ENCODE measurements at places on chromosomes 1 and 21.

GRCh38 chr1:87466621-87467020 is 137.9 kb downstream of the LMO4 start:
- no peak for DNase-seq

DNA sequence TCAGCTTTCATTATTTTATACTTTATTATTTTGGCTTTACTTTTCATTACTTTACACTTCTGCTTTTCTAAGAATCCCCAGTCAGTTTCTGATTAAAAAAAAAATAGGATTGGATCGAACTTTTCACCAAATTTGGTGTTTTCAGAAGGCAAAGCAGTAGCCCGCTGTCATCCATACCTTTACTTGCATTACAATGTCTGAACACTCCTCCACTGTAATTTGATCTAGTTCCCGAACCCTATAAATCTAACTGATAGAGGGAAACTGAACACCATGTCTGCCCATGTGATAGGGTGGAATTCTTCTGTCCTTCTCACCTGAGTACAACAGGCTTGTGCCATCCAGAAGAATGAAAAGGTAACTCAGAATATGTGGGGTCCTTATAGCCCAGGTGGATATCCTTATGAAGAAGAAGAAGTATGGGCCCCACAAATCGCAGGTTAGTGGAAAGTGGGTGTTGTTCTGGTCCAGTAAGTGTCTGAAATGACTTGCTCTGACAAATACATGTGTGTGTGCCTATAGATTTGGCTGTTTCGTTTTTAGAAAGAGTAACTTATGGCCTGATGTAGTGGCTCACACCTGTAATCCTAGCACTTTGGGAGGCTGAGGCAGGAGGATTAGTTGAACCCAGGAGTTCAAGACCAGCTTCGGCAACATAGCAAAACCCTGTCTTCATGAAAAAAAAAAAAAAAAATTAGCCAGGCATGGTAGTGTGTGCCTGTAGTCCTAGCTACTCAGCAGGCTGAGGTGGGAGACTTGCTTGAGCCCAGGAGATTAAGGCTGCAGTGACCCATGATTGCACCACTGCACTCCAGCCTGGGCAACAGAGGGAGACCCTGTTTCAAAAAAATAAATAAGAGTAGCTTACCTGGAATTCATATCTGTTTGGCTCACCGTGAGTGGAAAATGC is 26.6 kb upstream of the CDC14A start:
- DNase-seq: no peak

GRCh38 chr1:18795002-18795689 is 64.3 kb downstream of the TAS1R2 start:
- DNase-seq: no peak

- no peak for DNase-seq
These were observed 54.4 kb downstream of the NR5A2 start for GRCh38 chr1:200081969-200082245.

- DNase-seq: no peak
These were observed 615.4 kb downstream of the KIF26B start for GRCh38 chr1:245770156-245770555.

DNA sequence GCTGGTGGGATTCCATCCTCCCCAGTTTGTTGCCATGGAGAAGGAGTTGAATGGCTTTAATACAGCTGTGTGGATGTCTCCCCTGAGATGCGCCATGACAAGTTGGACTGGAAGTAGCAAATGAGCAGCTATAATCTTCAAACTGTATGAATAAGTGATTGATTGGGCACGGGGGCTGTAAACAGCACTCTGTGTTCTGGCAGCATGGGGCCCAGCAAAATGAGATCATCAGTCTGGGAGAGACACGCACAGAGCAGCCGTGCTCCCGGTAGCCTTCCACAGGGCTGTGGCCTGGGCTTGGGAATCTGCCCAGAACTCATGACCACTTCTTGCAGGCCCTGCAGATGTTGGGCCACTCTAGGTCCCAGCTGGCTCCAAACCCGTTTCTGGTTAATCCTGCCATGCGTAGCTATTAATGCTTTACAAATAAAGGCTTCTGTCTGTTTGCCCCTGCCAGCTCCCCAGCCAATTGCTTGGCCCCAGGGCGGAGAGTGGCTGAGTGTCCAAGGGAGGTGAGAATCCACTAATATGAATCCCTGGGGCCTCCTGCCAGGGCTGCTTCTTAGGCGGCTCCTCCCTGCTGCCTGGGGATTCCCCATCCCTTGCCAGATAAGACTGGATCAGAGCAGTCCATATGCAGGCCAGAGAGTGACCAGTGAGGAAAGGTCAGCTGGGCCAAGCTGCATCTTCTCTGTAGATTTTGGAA is 642.9 kb downstream of the AJAP1 start:
- DNase-seq: no peak

DNA sequence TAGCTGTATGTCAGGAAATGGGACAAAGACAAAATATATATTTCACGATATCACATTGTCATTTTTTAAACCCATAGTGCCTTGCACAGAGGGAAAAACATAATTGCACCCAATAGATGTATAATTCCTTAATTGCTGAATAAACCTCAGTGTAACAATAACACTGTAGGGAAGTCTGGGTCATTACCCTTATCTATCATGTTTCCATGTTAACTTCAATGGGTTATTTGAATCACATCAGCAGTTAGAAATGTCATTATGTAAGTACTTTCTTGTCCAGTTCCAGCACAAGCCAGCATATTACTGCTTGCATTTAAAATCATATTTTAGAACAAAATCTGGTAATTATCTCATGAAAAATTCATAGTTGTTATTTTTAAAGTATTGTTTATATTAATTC is 222.7 kb downstream of the HMCN1 start:
- no peak for DNase-seq

GRCh38 chr1:174322202-174322862 is 125.4 kb upstream of the GPR52 start:
- no peak for DNase-seq

- no peak for DNase-seq
These were observed 6.3 kb upstream of the SRRM1 start for GRCh38 chr1:24636661-24637357.

GRCh38 chr1:117013309-117013858 is 11.8 kb downstream of the CD101 start:
- no peak for DNase-seq

DNA sequence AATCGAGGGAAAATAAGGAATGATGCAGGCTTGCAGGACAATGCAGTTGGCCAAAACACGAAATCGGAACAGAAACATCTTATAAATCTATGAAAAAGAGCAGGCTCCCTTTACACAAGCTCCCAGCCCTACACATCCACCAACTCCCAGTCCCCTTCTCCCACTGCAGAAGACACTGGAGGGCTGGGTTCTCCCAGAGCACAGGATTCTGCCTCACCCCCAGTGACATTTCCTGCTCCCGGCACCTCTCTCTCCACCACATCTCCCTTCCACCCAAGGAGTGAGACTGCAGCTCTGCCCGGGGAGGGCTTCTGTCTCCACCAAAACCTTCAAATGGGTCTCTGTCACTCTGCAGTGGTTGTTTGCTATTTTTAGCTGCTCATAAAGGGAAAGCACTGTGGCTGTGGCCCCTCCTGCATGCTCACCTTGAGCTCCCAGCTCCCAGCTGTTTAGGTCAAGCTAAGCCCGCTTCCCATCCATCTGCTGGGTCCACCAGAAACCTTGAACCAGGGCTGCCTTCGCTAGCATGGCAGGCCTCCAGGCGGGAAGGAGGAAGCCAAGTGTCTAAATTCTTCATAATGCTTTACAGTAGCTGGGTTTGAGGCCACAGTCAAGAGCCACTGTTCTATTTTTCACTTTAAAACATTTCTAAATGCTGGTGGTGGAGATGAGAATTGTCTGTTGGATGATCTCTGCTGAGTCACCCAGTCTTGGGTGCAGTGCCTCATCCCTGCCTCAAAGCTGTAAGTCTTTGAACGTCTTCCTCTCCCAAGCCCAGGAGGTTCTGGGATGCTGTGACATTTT is 3.3 kb upstream of the C2CD2 start:
- DNase-seq: no peak

- DNase-seq: no peak
These were observed 21.0 kb downstream of the XPR1 start for GRCh38 chr1:180652792-180653191.

DNA sequence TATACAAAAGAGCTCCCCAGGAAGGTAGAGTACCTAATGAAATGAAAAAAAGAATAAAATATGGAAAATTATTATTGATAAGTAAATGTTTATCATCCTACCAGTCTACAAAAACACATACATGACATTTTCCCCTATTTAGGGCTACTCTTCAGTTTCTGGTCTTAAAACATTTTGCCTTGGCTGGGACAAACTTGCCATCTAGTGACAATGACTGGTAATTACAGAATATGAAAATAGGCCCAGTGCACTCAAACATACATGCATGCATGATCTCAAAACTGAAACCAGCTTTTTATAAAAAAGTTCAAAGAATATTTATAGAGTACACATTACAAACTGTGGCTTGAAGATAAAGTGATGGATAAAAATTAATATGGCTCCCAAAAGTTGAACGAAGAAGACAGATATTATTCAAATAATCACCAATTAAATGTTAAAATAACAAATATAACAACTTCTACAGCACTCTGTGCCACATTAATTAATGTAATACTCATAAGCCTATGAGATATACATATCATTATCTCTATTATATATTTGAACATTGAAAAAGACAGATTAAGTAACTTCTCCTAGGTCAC is 10.5 kb upstream of the RNPC3 start:
- no peak for DNase-seq

GRCh38 chr1:207308451-207309190 is 12.9 kb upstream of the CD55 start:
- no peak for DNase-seq

GRCh38 chr1:159922511-159923202 is 2.6 kb downstream of the TAGLN2 start:
- DNase-seq: no peak

DNA sequence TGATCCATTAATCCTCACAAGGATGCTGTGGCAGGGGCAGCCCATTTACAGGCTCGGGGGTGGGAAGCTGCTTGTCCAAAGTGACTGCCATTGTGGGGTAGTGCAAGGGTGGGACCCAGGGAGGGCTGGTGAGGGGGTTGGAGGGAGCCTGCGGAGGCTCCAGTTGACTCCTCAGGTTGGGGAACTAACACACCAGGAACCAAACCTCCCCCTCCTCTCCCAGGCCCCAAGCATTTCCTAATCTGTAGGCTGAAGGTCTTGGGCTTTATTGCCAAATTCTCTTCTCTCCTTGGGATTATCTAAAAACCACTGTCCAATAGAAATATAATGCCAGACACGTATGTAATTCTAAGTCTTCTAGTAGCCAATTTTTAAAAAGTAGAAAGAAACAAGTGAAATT is 18.2 kb downstream of the IKBKE start:
- DNase-seq: no peak

DNA sequence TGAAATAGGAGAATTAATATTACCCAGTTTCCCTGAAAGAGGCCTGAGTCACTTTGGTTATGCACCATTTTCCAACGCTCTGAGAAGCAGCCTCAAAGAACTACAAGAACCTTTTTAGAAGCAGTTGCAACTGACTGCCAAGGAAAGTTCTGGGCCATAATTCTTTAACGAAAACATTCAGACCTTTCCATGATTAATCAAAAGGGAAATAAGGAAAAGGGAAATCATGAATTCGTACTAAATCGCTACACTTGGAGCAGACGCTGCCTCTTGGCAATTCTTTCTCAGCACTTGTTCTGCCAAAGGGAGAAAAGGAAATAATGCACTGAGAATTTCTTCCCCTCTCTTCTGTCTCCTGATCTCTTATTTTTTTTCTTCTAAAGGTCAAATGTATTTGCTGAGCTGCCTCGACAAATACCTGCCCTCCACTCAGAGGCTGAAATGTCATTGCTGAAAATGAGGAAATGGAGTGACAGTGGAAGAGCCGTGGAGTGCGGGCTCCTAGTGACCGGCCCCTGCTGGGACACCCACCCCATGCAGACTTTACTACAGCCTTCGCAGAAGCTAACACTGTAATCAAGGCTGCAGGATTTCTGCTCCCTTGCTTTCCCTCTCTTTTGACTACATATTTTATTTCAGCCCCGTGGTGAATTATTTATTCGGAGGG is 67.9 kb upstream of the GALNT2 start:
- no peak for DNase-seq

DNA sequence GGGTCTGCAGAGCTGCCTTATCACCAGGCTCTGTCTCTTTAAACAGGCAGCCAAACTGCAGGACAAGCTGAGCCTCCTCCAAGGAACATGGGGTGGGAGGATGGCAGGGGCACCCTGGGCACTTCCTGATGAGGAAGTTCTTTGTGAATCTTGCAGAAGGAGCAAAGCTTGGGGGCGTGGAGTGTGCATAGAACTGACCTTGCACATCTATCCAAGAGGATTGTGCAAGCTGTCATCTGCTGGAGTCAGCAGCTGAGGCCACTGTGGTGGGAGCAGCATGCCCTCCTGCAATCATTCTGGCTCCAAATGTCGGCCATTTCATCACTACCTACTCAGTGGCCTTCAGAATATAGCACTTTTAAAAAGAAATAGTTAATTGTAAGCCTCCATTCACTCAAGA is 182.2 kb downstream of the AJAP1 start:
- no peak for DNase-seq

DNA sequence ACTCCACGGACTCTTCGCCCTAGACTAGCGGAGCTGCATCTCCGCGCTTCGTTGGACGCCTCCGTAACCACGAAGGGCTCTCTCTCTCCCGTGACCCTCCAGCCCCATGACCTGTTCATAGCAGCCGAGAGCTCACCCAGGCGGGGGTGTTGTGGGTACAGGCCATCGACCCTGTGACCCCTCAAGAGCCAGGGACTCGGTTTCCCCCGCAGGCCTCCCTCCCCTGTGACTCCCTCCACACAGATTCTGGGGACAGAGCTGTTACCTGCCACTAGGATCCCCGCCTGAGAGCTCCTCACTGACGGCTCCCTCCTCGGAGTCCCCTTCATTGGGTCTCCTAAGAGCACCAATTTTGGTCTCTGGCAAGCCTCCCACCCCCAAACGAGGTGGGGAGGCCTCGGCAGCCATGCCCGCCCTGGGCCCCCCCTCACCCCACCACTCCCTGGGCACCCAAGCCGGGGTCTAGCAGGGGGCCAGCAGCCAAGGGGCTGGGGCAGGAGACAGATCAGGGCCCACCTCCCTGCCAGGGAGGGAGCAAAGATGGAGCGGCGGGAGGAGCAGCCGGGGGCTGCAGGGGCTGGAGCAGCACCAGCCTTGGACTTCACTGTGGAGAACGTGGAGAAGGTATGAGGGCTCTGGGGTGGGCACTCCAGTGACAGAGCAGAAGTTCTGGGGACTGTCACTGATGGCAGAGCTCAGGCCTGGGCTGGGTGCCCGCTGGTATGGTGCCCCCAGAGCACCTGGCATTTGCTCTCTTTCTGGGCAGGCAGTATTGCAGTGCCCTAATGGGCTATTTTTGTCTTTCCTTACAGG is 517 bp downstream of the IPO13 start:
- DNase-seq: no peak

GRCh38 chr1:119141020-119141424 is 569 bp upstream of the WARS2 start:
- no peak for DNase-seq

DNA sequence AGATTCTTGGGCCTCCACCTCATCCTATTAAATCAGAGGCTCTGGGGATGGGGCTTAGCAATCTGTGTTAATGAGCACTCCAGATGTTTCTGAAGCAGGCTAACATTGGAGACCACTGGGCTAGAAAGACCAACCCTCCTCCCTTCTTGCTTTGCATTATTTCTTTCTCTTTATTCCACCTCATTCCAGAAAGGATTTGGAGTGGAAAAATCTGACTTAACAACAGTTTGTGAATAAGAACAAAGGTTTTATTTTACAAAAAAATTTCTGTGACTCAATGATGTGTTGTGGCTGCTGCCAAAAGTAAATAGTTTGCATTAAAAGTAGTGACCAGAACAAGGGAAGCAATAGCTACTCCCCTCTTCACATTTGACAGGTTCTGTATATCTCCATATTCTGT is 79.4 kb downstream of the TGFB2 start:
- DNase-seq: no peak

GRCh38 chr1:91696321-91696720 is 189.6 kb downstream of the TGFBR3 start:
- DNase-seq: no peak

Data from activated naive CD4-positive, alpha-beta T cell (primary cell).